ENCODE measurements at places on chromosomes 3 and 15. TPM values are rescaled to one million over a fixed set of nuclear protein-coding genes. Genes with fewer than 3 reads are reported as not detected.

RNF111 gene
- 22.0 TPM for total RNA-seq

- peaks cover 6% of the 10 kb centered on the region for H3K4me1 ChIP-seq
- H3K4me3 ChIP-seq, result no peak overlapping the region
- H3K27me3 ChIP-seq, result no peaks in the 10 kb centered on the region
- DNase-seq, result no peak
- H3K36me3 ChIP-seq, result no peaks in the 10 kb centered on the region
- H3K27ac ChIP-seq, result peak overlapping the region; percentile 60
These were observed 145.1 kb downstream of the TNIK start for GRCh38 chr3:171315101-171315500.

UBE2E2 gene
- total RNA-seq, result 38.8 TPM

GRCh38 chr3:159761369-159761768, 227.3 kb upstream of the IL12A start:
- peak overlapping the region; percentile 33 for H3K27ac ChIP-seq
- DNase-seq, result no peak
- H3K4me1 ChIP-seq, result peaks cover 18% of the 10 kb centered on the region
- H3K36me3 ChIP-seq, result no peaks in the 10 kb centered on the region
- no peak overlapping the region for H3K4me3 ChIP-seq
- H3K27me3 ChIP-seq, result no peaks in the 10 kb centered on the region

GNB5 gene
- total RNA-seq, result 53.7 TPM
